ENCODE measurements at places on chromosomes 3 and 15. TPM values are rescaled to one million over a fixed set of nuclear protein-coding genes. Genes with fewer than 3 reads are reported as not detected.

GOLGA6B gene
- polyA plus RNA-seq, result not detected

POTEB2 gene
- polyA plus RNA-seq, result not detected

PGBD4 gene
- 1.9 TPM for polyA plus RNA-seq

RAD18 gene
- 6.9 TPM for polyA plus RNA-seq

SERPINI2 gene
- polyA plus RNA-seq, result 5.8 TPM

GHSR gene
- not detected for polyA plus RNA-seq

SSUH2 gene
- not detected for polyA plus RNA-seq

PROK2 gene
- polyA plus RNA-seq, result 8.7 TPM

DOCK3 gene
- 8.6 TPM for polyA plus RNA-seq

RASGRP1 gene
- polyA plus RNA-seq, result 12.9 TPM

ZNF662 gene
- polyA plus RNA-seq, result 6.5 TPM

Measured in Purkinje cell (primary cell).